ENCODE measurements at places on chromosomes 13 and 19. TPM values are rescaled to one million over a fixed set of nuclear protein-coding genes. Genes with fewer than 3 reads are reported as not detected.

PALM3 gene
- total RNA-seq: 1.3 TPM

SYT5 gene
- total RNA-seq: 0.50 TPM

DHRS12 gene
- 4.1 TPM for total RNA-seq

APOC1 gene
- total RNA-seq: 8.0 TPM

TRIM13 gene
- 25.4 TPM for total RNA-seq

ZNF846 gene
- total RNA-seq: 11.8 TPM

CD33 gene
- not detected for total RNA-seq

GPR12 gene
- not detected for total RNA-seq

SYNGR4 gene
- not detected for total RNA-seq

SPACA6 gene
- 8.6 TPM for total RNA-seq

ZNF582 gene
- total RNA-seq: 4.1 TPM

KCTD4 gene
- not detected for total RNA-seq

NRTN gene
- 0.51 TPM for total RNA-seq

CNN1 gene
- 17.2 TPM for total RNA-seq

CLEC11A gene
- total RNA-seq: 27.5 TPM

PLA2G4C gene
- total RNA-seq: 39.3 TPM

SLITRK6 gene
- 14.6 TPM for total RNA-seq

SIGLEC14 gene
- total RNA-seq: not detected

TPGS1 gene
- 36.0 TPM for total RNA-seq

NAPSA gene
- under 0.01 TPM for total RNA-seq

Data from fibroblast of lung (primary cell).